ENCODE measurements at places on chromosomes 1 and 21.

- peak; percentile 61 for DNase-seq
Observed at GRCh38 chr1:223628233-223629125, 37.0 kb downstream of the CAPN8 start.

DNA sequence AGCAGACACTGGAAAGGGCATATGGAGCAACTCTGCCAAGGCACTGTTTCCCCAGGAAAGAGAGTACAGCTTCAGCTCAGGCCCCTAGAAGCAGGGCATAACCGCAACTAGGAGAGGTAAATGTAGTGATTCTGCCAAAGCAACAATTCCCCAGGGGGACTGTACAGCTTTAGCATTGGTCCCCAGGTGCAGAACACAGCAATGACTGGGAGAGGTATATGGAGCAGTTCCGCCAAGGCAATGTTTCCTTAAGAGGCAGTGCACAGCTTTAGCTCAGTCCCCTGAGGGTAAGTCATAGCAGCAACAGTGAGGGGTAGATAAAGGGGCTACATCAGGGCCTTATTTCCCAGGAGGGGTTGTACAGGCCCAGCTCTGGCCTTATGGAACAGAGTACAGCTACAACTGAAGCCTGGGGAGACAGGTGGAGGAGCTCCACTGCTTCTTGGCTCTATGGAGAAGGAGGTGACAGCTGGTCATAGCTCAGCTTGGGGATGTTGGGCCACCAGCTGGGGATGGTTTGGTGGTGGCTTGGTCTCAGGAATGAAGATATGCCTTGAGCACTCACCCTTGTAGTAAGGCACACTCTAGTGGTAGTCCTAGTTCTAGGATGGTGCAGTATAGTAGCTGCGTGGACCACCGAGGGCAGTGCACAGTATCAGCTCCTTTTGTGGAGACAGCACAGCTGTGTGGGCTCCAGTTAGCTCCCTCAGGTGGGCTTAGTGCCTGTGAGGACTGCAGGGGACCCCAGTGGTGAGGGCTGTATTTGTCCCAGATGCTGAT lies 582.7 kb downstream of the PTPRC start:
- peak; percentile 60 for DNase-seq

- DNase-seq: no peak
Observed at GRCh38 chr1:228307218-228308023, 99.2 kb downstream of the TRIM11 start.

DNA sequence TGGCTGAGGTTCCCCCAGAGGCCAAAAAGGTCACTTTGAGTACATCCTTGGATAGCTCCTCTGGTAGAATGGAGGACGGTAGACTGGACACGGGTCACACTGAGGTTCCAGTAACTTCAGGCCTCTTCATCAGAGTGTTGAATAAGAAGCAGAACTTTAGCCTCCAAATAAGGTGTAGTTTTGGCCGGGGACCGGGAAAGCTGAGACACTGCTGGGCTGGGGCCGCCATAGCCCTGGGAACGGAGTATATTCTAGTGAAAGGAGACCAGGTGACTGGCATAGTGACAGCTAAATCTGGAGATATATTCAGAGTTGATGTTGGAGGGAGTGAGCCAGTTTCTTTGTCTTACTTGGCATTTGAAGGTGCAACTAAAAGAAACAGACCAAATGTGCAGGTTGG lies 84.1 kb downstream of the EVA1C start:
- DNase-seq: no peak

DNA sequence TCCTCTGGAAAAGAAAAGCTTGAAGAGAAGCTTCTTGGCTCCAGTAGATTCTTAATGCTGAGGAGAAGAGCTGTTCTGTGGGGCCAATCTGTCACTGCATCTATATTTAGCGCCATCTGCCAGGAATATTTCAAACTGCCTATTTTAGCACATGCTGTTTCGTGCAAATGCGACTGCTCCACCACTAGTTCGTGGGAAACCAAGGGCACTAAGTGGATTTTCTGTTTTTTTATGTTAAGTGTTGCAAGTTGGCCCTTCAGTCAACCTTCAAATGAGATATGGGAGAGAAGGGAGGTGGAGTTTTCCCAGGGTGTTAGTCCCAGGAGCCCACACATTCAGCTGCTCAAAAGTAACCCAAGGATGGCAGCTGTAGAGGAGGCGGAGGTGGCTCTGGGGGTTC lies 91.9 kb downstream of the TSEN15 start:
- no peak for DNase-seq

DNA sequence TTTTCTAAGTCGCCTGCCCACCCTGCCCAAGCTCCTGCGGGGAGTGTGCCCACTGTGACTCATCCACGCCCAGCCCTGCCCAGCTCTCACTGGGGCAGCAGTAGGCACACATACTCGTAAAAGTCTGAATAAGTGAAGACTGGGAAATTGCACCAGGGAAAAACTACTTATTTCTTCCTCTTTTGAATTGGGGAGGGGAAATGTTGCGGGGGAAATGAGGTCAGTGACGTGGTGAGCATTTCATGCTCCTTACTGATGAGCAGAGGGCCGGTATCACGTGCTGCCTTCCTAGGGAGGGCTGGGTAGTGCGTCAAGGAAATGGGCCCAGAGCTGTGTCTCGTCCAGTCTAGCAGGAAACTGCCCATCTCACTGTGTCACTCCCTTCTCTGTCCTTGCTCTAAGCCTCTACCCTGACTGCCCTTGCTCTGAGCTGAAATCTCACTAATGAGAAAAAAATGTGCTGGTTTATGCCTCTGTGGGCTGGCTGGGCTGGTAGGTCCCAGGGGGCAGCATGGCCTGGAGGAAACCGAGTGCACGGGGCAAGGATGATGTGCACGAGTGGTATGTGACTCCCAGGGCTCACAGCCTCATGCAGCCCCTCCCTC lies 13.5 kb upstream of the TNFRSF1B start:
- DNase-seq: peak; percentile 64

DNA sequence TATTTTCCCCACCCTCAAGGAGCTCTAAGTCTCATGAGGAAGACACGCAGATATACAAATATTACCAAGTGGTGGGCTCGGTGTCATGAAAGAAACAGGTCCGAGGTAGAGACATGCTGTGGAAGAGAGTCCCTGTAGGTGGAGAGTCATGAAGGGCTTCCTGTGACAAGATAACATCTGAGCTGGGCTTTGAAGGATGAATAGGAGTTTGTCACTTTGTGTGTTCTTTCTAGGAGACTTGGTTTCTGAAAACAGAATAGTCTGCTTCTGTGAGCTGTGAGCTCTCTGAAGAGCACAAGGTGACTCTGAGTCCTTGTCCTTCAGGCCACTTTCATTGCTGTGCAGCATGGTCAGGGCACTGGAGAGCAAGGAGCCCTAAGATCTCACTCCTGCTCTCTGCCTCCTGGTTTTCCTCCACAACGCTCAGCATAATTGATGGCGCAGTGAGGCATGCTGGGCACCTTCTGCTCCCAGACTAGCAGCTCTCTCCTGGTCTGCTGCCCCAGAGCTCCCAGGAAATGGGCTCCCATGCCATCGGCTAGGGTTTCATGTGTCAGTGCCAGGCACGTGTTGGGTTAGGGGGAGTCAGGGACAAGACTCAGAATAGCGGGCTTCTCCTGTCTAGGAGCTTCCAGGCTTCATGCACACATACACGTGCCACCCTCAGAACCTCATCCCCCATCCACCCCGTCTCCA lies 209.9 kb upstream of the CSF3R start:
- DNase-seq: no peak

Data from NAMALWA (cell line).